ENCODE measurements at places on chromosomes 2 and 18.

GRCh38 chr2:1563943-1564891 is 151.0 kb downstream of the TPO start:
- no peak for DNase-seq

- no peak for DNase-seq
These were observed 35.2 kb downstream of the HS1BP3 start for GRCh38 chr2:20615466-20616241.

DNA sequence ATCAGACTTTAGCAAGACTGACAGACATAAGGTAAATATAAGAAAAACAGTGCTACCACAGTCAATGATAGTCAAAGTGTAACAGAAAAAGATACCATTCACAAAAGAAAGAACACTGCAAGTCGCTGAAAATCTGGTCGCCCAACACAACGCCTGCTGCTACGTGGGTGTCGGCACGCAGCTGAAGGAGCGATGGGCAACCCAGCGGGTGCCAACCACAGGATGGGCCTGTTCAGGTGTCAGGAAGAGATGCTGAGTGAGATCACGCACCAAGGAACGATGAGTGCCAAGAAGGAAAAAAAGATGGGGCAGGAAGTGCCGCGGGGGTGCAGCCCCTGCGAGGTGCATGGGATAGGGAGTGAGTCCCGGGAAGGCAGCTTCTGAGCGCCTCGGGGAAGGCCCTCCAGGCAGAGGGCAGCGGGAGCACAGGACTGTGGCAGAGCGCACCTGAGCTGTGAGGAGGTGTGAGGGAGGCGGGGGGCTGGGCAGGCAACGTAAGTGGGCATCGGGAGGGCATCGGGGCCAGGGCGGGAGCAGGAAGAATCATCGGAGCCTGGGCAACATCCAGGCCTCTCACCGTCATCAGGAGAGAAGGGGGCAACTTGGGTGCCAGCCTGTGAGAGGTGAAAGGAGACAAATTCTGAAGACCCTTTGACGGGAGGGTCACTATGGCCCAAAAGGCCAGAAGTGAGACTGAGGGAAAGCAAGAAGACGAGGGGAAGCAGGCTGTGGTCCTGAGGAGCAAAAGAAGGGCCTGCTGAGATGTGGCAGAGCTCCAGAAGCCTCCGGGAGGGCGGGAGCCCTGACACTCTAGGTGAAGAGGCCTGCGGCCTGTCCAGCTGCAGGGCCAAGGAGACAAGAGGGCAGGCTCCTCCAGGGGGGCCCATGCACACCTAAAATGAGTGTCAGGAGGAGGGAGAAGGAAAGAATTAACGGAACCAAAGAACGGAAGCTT is 14.8 kb upstream of the MTERF4 start:
- DNase-seq, result no peak

- DNase-seq, result no peak
These were observed 22.2 kb downstream of the TNS1 start for GRCh38 chr2:217980591-217980990.

GRCh38 chr18:66571845-66572244 is 32.0 kb downstream of the CDH19 start:
- no peak for DNase-seq

GRCh38 chr2:240508832-240509545 is 48.8 kb downstream of the ANKMY1 start:
- DNase-seq, result no peak
